ENCODE measurements at places on chromosomes 7 and 10.

GRCh38 chr7:143322760-143323633 is 7.1 kb downstream of the CLCN1 start:
- DNase-seq = no peak

GRCh38 chr10:34994565-34995142 is 95.5 kb downstream of the CUL2 start:
- peak; percentile 11 for DNase-seq

GRCh38 chr7:103150192-103150591 is 1.3 kb upstream of the NAPEPLD start:
- DNase-seq = no peak

- no peak for DNase-seq
Observed at GRCh38 chr10:6108631-6109443, 20.0 kb downstream of the RBM17 start.

GRCh38 chr7:69318794-69319193 is 279.5 kb upstream of the AUTS2 start:
- DNase-seq = no peak

- no peak for DNase-seq
Observed at GRCh38 chr10:23340354-23340753, 4.2 kb downstream of the C10orf67 start.

GRCh38 chr7:42065942-42066341 is 171.1 kb downstream of the GLI3 start:
- DNase-seq = no peak

Data from AG09309 (cell line).